ENCODE measurements at places on chromosomes 5 and 9.
A peak's percentile ranks its signal among the peaks of the same experiment; 100 is the strongest.

DNA sequence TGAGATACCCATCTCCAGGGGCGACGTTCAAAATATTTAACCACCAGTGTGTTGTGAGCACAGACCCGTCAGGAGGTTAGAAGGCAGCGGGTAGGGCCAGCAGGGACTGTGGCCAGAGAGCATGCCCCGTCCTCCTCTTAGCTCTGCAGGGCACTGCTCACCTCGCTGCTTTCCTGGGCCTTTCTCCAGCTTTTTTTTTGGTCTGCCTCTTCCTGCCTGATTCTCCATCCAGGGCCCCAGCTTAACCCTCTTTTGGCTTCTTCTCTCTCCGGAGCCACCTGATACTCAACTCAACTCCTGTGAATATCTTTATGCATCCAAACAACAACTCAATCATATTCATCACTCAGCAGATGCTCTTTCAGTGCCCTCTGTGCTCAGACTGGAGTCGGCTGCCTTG, 44.0 kb downstream of the TMOD1 start:
- H3K4me3 ChIP-seq: no peak overlapping the region
- DNase-seq: no peak
- H3K4me1 ChIP-seq: no peaks in the 10 kb centered on the region
- no peak overlapping the region for H3K27ac ChIP-seq
- H3K36me3 ChIP-seq: no peaks in the 10 kb centered on the region

DNA sequence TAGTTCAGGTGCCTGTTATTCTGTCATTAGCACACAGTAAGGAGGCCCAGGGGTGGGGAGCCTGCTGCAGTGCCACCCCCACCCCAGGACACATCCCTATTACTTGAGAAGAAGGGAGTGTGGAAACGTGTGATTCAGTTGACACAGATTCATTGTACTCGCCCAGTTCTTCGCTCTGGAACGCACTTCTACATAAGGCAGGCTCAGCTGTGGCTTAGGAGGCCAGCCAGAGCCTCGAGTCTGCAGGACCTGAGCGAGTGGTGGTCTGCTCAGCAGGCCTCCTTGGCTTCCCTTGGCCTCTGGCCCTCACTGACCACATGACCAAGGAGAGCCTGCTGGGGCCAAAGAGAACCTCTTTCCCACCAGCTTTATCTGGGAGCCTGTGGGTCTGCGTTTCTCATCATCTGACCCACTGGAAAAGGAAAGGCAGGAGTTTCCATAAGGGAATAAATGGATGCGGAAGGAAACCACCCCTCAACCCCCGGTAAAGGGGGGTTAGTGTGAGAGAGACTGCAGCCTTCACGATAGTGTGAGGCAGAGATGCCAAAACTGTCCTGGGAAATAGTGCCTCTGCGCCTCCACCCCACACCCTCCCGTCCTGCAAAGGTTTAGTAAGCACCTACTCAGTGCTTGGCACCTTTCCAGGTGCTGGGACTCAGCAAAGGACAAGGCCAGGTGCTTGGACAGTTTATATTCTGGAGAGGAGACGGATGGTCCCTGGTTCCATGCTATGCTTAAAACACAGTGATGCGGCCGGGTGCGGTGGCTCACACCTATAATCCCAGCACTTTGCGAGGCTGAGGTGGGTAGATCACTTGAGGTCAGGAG, 73.7 kb downstream of the PPARGC1B start:
- H3K27ac ChIP-seq: no peak overlapping the region
- no peaks in the 10 kb centered on the region for H3K4me1 ChIP-seq
- no peak for DNase-seq
- no peak overlapping the region for H3K4me3 ChIP-seq

GRCh38 chr5:72499090-72499489, 8.1 kb downstream of the ZNF366 start:
- H3K4me1 ChIP-seq: no peaks in the 10 kb centered on the region
- DNase-seq: no peak
- peaks cover 4% of the 10 kb centered on the region for H3K27me3 ChIP-seq
- no peak overlapping the region for H3K4me3 ChIP-seq

- peaks cover 14% of the 10 kb centered on the region for H3K4me1 ChIP-seq
- no peak overlapping the region for H3K27ac ChIP-seq
- H3K27me3 ChIP-seq: no peaks in the 10 kb centered on the region
- H3K36me3 ChIP-seq: peaks cover 43% of the 10 kb centered on the region
Measured at GRCh38 chr5:95901676-95902627, 59.7 kb downstream of the ELL2 start.

GRCh38 chr5:108749128-108749861, 1.6 kb downstream of the FER start:
- DNase-seq: peak; percentile 16
- H3K4me1 ChIP-seq: peaks cover 20% of the 10 kb centered on the region
- H3K36me3 ChIP-seq: no peaks in the 10 kb centered on the region
- peak overlapping the region; percentile 87 for H3K4me3 ChIP-seq
- peaks cover 30% of the 10 kb centered on the region for H3K27me3 ChIP-seq
- peak overlapping the region; percentile 71 for H3K27ac ChIP-seq

GRCh38 chr9:83656032-83656680, 33.2 kb downstream of the IDNK start:
- H3K27ac ChIP-seq: no peak overlapping the region
- DNase-seq: no peak
- no peak overlapping the region for H3K4me3 ChIP-seq
- H3K27me3 ChIP-seq: no peaks in the 10 kb centered on the region
- peaks cover 31% of the 10 kb centered on the region for H3K36me3 ChIP-seq

- H3K4me1 ChIP-seq: no peaks in the 10 kb centered on the region
- no peak overlapping the region for H3K27ac ChIP-seq
- H3K36me3 ChIP-seq: no peaks in the 10 kb centered on the region
Measured at GRCh38 chr9:79129865-79130480, 441.8 kb upstream of the TLE4 start.

GRCh38 chr5:107196500-107197059, 474.2 kb downstream of the EFNA5 start:
- H3K27ac ChIP-seq: no peak overlapping the region
- no peak overlapping the region for H3K4me3 ChIP-seq
- no peaks in the 10 kb centered on the region for H3K36me3 ChIP-seq
- H3K27me3 ChIP-seq: no peaks in the 10 kb centered on the region
- DNase-seq: no peak

- H3K4me3 ChIP-seq: no peak overlapping the region
- peaks cover 4% of the 10 kb centered on the region for H3K36me3 ChIP-seq
- H3K27me3 ChIP-seq: peaks cover 15% of the 10 kb centered on the region
- H3K4me1 ChIP-seq: no peaks in the 10 kb centered on the region
Measured at GRCh38 chr5:133377736-133378135, 234.6 kb downstream of the FSTL4 start.

- H3K27me3 ChIP-seq: peaks cover 19% of the 10 kb centered on the region
- H3K27ac ChIP-seq: no peak overlapping the region
- no peak overlapping the region for H3K4me3 ChIP-seq
- H3K4me1 ChIP-seq: no peaks in the 10 kb centered on the region
- no peaks in the 10 kb centered on the region for H3K36me3 ChIP-seq
Measured at GRCh38 chr5:112174959-112175594, 244.0 kb downstream of the EPB41L4A start.

- no peak overlapping the region for H3K4me3 ChIP-seq
- DNase-seq: no peak
- H3K27me3 ChIP-seq: no peaks in the 10 kb centered on the region
- no peaks in the 10 kb centered on the region for H3K36me3 ChIP-seq
Measured at GRCh38 chr9:123394291-123395235, 38.6 kb downstream of the CRB2 start.

- no peaks in the 10 kb centered on the region for H3K36me3 ChIP-seq
- no peak overlapping the region for H3K4me3 ChIP-seq
- no peaks in the 10 kb centered on the region for H3K27me3 ChIP-seq
- H3K4me1 ChIP-seq: no peaks in the 10 kb centered on the region
- no peak for DNase-seq
Measured at GRCh38 chr5:125261505-125262250, 515.2 kb upstream of the ZNF608 start.

GRCh38 chr9:35529161-35529823, 39.4 kb downstream of the RUSC2 start:
- peaks cover 1% of the 10 kb centered on the region for H3K27me3 ChIP-seq
- no peak overlapping the region for H3K4me3 ChIP-seq
- no peaks in the 10 kb centered on the region for H3K36me3 ChIP-seq

DNA sequence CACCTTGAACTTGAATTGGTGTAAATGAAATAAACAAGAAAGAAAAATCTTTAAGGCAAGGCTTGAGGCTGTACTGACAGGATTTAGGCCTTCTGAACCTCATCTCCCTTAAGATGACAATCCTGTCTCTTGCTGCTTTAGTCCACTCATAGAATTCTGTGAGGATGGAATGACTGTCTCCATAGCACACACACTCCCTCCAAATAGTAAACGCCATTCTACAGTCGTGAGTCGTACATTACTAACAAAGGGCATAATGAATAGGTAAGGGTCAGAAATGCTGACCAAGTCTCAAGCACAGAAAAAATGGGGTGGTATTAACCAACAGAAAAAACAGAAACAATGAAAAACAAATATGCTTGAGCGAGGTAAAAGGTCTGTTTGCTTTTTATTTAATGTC, 71.8 kb upstream of the SIMC1 start:
- DNase-seq: no peak
- no peak overlapping the region for H3K4me3 ChIP-seq
- no peaks in the 10 kb centered on the region for H3K36me3 ChIP-seq
- no peaks in the 10 kb centered on the region for H3K4me1 ChIP-seq
- peaks cover 36% of the 10 kb centered on the region for H3K27me3 ChIP-seq
- no peak overlapping the region for H3K27ac ChIP-seq

- H3K36me3 ChIP-seq: no peaks in the 10 kb centered on the region
- peaks cover 22% of the 10 kb centered on the region for H3K27me3 ChIP-seq
- H3K4me1 ChIP-seq: peaks cover 44% of the 10 kb centered on the region
- H3K27ac ChIP-seq: no peak overlapping the region
- H3K4me3 ChIP-seq: no peak overlapping the region
- DNase-seq: no peak
Measured at GRCh38 chr9:99366183-99366582, 144.1 kb downstream of the SEC61B start.

DNA sequence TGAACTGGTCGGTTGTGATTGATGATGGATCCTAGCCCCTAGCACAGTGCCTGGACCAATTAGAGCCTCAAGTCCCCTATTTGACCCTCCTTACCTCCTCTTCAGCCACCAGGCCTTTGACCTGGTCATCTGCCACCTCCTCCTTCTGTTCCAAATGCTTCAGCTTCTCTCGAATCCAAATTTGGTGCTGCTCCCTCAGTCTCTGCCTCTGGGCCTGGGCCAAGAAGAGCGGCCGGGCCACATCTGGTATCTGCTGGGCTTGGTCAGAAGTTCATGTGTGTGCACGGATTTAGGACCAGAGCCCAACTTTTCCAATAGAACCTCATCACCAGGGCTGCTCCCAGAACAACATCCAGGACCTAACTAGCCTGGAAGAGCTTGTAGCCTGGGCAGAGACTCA, 6.5 kb downstream of the SLC35A4 start:
- peaks cover 33% of the 10 kb centered on the region for H3K4me1 ChIP-seq
- H3K27ac ChIP-seq: peak overlapping the region; percentile 43
- DNase-seq: no peak
- H3K27me3 ChIP-seq: no peaks in the 10 kb centered on the region

DNA sequence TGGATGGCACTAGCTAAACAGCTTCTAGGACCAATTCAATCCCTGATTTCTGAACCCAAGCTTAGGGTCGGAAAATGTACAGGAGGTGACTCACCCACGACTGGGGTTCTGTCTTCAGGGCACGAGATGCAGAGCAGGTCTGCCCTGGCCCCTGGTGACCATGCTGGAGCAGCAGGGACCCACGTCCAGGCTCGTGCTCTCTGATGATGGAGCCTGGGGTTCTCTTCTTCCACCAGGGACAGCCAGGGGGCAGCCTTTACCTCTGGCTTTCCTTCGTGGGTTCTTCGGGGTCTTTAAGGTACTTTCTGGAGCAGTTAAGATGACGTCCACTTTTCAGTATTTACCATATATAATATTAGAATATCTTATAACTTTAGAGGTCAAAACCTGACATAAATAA, 2.1 kb downstream of the CFAP77 start:
- H3K4me3 ChIP-seq: no peak overlapping the region
- no peak overlapping the region for H3K27ac ChIP-seq
- no peaks in the 10 kb centered on the region for H3K36me3 ChIP-seq
- H3K27me3 ChIP-seq: peaks cover 60% of the 10 kb centered on the region
- peaks cover 24% of the 10 kb centered on the region for H3K4me1 ChIP-seq

GRCh38 chr5:173114536-173114935, 29.8 kb upstream of the BNIP1 start:
- H3K4me1 ChIP-seq: peaks cover 5% of the 10 kb centered on the region
- H3K4me3 ChIP-seq: no peak overlapping the region
- DNase-seq: no peak
- H3K27me3 ChIP-seq: no peaks in the 10 kb centered on the region

DNA sequence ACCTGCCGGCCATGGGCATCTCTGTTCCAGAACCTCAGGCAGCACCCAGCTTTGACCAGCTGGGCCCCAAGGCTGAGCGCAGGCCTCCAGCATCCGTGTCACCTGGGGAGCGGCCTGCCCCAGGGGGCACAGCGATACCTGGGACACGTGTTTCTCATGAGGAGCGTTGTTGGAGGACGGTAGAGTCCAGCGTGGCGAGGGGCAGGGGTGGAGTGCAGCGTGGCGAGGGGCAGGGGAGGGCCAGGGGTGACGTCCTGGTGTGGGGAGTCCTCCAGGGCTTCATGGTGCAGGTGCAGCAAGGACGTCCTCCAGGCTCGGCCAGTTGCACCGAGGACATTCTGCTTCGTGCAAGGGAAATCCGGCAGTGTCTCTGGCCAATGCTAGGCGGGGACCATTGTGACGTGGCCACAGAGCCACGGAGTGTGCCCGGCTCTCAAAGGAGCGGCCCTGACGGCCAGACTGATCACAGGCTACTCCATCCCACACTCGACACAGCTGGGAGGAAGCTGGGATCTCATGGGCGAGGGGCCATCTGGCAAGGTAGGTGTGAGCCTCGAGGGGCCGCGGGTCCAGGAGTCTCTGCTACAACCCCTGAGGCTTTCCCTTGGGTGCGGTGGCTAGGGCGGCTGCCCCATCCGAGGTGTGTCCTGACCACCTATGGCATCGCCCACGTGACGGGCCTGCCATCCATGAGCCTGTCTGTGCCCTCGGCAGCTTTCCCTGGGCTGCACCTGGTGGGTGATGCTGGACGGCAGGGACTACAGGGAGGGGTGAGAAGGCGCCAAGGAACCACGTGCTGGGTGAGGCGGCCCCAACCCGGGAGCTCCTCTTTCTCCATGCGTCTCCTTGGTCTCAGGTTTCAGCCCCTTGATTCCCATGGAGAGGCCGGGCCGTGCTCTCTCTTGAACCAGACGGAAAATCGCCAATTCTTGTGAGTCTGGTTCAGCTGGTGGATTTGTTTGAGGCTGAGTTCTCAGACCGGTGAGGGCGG, 33.8 kb downstream of the SLC9A3 start:
- no peaks in the 10 kb centered on the region for H3K36me3 ChIP-seq
- no peak overlapping the region for H3K4me3 ChIP-seq
- no peak overlapping the region for H3K27ac ChIP-seq
- H3K27me3 ChIP-seq: no peaks in the 10 kb centered on the region
- no peaks in the 10 kb centered on the region for H3K4me1 ChIP-seq

Measured in activated T-helper 1 cell treated with anti-CD3 and anti-CD28 coated beads, Interleukin-12 subunit alpha, Interleukin-12 subunit beta, Interleukin-2, Interleukin-4 antibody, amounts not matched to agents 30 ng/mL and 10 ng/mL and 1 ng/mL, durations not matched to agents 14 hours and 24 hours and 36 hours (primary cell).